ENCODE measurements at places on chromosomes 12 and 14.

DNA sequence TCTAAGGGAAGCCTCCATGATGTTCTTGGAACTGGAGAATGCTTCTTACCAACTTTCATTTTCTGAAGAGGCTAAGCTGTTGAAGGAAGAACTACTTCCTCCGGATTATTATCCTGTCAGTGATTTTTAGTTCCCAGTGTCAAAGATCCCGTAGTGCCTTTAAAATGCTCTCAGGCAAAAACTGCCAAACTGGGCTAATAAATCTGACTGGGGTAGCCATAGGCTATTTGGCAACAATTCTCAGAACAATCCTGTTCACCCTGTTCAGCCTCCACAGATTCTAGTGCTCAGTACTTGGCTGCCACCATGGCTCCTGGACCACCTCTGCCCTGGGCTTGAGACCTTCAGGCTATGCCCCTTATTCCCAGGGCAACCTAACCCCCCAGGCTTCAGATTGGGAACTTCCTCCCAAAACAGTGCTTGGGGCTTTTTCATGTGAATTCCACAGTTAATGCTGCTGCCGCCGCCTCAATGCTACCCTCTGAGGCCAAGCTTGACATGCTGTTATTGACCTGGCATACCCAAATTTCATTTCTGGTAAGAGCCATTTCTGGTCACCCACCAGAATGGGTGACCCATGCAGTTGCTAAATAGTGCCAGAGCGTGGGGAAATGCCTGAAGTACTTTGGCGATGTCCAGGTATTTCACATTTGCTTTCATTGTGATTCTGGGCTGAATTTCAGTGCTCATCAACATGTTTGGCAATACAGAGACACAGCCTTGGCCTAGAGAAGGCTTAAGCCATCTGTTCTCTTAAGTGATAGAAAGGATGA, 110.0 kb upstream of the ARHGAP5 start:
- DNase-seq = no peak

DNA sequence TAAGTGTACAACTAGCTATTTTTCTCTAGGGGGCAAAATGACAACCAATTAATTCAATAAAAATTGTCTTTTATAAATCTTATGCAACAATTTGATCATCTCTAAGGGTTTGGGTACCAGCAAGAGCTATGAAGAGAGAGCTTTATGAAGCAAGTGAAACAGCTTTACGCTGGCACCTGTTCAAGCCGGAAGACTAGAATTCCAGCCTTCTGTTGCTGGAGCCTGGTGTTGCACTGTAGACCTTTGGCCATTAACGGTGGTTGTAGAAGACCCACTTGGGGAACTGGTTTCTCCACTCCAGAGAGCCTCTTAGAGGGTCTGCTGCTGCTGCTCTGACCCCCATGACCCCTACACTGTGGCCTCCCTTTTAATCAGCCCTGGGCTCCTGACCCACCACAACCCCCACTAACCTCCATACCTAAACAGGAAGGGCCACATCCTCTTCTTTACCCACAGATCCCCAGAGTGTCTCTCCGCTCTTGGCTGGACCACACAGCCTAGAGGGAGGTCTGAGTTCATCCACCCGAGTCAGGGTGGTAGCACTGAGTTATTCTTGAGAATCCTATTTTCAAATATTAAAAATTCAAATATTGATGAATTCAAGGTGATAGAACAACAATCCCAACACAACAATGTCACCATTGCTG, 54.6 kb upstream of the STON2 start:
- DNase-seq = no peak

DNA sequence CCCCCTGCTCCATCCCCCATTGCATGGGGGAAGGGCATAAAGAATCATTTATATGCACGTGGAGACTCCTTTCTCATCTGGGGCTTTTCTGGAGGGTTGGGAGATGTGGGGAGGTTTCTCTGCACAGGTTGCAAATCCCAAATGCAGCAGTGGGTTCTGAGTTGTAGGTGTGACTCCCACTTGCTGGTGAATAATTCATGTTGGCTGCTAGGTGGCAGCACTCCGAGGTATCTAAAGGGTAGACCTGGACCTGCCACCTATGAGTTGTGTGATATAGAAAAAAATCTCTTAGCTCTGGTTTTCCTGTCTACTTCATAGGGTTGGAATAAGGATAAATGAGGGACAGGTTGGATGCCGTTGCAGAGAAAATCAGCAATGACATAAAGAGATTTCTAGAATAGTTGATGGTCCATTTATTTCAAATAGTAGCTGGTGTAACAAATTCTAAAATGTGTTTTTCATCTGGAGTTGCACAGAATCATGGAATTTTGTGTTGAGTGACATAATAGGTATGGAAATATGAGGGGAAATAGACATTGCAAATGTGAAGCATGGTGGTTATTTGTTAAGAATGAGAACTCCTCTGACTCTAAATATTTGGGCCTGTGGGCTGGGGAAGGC, 4.6 kb downstream of the MARCHF9 start:
- DNase-seq = no peak

DNA sequence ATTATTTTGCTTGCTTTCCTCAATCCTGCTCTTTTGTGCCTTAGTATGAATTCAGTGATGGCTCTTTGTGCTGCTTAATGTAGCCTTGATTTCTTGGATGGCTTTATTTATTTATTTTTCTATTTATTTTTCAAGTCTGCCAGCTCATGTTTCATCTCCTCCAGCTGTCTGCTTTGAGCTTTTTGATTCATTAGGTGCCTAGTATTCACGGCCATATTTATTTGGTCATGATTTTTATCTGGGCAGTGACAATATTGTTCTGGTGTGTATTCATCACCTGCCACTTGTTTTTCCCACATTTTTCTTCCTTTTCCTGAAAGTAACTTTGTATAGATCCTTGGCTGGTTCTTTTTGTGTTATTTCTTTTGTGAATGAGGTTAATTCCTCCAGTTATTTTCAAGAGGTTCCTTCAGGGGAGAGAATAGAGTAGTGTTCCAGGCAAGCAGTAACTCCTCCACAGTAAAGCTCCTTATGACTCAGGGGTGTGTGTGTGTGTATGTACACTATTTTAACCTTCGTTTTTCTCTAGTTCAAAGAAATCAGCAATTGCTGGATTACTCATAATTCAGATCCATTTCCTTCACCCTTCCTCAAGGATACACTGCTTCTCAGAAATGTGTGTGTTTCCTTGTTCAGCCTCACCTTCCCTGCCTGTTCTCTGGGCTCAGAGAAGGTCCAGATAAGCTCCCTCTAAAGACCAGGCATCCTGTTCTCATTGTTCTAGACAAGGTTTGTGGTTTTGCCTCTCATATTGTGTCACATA, 51.6 kb upstream of the PMCH start:
- DNase-seq = no peak

DNA sequence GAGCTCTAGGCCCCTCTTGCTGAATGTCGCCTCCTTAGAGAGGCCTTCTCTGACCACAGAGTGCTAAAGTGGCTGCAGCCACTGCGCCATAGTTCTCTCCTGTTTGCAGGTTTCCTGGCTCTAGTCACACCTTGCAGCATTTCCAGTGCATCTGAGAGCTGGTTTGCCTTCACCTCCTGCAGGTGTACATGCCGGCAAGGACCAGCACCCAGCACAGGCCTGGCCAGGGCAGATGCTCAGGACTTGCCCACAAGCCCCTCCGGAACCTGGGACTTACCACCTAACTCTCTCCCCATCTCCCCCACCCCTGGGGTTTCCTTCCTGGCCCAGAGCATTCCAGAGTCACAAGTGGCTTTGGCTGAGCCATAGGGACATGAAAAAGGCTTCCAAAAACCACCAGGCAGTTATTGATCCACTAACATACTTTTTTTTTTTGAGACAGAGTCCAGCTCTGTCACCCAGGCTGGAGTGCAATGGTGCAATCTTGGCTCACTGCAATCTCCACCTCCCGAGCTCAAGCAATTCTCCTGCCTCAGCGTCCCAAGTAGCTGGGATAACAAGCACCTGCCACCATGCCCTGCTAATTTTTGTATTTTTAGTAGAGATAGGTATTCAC, 9.1 kb downstream of the ITPK1 start:
- no peak for DNase-seq

GRCh38 chr12:122184517-122184916, 1.6 kb downstream of the LRRC43 start:
- DNase-seq = no peak

- no peak for DNase-seq
Measured at GRCh38 chr12:1800401-1801302, 19.7 kb upstream of the LRTM2 start.

DNA sequence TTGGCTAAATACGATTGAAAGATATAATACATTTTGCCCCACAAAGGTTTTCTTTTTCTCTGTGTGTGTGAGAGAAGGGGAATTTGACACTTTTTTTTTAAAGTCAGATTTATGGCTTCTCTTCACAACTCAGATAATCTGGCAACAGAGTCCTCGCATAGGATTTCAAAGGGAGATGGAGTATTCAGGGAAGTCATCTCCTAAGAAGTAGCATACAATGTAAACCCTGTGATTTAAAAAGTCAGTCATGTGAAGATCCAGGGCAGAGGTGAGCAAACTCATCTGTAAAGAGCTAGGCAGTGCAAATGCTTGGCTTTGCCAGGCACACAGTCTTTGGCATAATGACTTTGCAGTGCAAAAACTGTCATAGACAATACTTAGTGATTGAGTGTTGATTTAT, 1526.3 kb downstream of the AACS start:
- no peak for DNase-seq

GRCh38 chr12:20369305-20370013, 1.1 kb downstream of the PDE3A start:
- DNase-seq = no peak

DNA sequence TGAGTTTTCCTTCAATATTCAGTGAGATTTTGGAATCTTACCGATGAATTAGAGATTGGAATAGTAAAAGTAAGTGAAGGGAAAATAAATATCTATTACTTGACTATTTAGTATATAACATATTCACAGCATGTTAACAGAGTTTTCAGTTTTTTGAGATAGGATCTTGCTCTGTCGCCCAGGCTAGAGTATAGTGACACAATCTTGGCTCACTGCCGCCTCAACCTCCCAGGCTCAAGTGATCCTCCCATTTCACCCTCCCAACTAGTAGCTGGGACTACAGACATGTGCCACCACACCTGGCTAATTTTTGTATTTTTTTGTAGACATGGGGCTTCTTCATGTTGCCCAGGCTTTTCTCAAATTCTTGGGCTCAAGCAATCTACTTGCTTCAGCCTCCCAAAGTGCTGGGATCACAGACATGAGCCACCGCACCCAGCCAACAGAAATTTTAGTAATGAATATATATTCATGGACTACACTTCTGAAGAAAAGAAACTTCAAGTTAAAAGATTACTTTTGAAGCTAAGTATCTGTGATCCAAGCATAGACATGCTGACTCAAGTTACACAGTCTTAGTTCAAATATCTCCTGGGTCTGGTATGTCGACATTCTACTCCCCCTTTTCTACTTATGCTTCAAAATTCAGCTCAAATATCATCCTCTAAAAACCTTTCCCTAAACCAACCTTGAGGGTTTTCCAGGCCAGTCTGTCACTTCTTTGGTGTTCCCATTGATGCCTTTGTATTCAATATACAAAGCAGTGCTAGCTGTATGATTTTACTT, 13.8 kb downstream of the UBE2N start:
- DNase-seq = no peak

DNA sequence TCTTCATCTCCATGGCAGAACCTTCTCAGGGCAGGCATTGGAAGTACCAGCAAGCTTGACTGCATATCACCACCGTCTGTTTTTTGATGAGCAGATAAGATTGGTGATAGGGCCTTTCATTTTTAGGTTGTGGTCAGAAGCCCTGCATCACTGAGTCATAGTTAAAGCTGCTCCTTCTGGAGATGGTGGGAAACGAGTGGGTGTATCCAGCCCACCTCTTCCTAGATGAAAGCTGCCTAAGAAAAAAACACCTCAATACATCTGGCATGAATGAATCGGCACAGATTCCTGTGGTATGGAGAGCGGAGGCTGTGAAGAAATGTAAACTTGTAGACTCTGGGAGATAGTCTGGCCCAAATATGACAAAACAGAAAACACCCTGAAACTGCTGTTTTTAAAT, 248.7 kb upstream of the EGLN3 start:
- DNase-seq = no peak

- no peak for DNase-seq
Measured at GRCh38 chr14:69612783-69613130, 1.4 kb downstream of the SUSD6 start.

- DNase-seq = no peak
Measured at GRCh38 chr12:109719123-109720022, 5.7 kb downstream of the FAM222A start.

DNA sequence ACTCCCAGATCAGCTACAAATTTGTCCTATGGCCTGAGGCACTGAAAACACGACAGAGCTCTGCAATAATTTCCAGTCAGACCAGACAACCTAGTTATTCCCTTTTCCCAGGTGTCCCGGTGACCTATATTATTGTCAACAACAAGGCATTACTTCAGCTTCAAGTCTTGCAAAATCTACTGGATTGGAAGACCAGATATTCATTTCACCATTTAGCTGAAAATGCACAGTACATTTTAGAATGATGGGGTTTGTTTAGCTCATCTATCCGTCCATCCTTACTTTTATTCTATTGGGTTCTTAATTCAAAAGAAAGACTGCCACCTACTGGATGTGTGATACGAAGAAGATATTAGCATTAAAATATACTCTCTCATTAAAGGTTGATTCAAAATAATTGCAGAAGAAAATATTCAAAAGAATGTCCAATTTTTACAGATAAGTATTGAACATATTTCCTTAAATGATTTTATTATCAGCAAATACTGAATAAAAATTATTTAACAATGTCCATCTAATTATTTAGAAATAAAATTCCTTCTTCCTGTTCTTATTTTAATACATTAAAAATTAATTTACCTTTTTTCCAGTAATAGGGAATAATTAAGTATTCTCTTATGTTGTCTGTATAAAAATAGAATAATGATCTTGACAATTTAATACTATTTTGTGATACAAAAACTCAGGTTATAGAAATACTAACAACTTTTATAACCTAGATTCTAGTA, 244.9 kb upstream of the LRIG3 start:
- DNase-seq = no peak

DNA sequence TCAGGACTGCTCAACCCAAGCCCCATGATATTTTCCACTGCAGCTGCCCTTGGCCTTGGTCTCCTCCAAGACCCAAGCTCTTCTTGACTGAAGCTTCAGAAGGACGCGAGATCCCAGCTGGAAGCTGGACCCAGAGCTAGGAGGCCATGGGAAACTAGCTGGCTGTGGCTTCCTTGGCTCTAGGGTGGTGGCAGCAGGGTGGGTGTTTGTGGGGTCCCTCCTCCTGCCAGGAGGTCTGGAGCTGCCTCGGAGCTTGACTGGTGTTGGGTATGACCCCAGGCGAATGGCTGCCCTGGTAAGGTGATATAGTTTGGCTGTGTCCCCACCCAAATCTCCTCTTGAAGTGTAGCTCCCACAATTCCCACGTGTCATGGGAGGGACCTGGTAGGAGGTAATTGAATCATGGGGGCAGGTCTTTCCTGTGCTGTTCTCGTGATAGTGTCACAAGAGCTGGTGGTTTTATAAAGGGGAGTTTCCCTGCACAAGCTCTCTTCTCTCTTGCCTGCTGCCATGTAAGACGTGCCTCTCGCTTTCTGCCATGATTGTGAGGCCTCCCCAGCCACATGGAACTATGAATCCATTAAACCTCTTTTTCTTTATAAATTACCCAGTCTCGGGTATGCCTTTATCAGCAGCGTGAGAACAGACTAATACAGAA, 51.4 kb downstream of the TRPV4 start:
- no peak for DNase-seq

Measured in stimulated activated CD4-positive, alpha-beta T cell treated with anti-CD3 and anti-CD28 coated beads, TNF-alpha, amount 100 ng/mL, for 4 hours (primary cell).